ENCODE measurements at places on chromosomes 2 and 18.

DNA sequence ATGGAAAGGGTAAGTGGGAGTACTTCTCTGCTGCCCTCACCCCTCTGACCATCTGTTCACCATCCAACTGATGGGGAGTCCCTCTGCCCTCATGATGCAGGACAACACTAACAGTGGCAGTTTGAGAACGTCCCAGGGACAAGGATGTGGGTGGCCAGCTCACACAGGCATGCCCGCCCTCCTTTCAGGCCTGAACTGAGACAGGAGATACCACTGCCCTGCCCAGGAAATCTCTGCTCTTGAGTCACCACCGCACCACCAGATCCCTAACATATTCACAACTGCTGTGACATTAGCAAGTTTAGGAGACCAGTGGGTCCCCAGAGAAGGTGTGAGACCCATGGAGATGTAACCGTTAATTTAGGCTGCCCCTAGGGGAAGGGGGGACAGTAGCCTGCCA, 66.2 kb downstream of the TRAPPC8 start:
- no peak for DNase-seq

- DNase-seq: no peak
Observed at GRCh38 chr2:133532919-133533318, 35.3 kb downstream of the NCKAP5 start.

GRCh38 chr2:226583715-226584114, 215.9 kb downstream of the IRS1 start:
- peak; percentile 35 for DNase-seq

DNA sequence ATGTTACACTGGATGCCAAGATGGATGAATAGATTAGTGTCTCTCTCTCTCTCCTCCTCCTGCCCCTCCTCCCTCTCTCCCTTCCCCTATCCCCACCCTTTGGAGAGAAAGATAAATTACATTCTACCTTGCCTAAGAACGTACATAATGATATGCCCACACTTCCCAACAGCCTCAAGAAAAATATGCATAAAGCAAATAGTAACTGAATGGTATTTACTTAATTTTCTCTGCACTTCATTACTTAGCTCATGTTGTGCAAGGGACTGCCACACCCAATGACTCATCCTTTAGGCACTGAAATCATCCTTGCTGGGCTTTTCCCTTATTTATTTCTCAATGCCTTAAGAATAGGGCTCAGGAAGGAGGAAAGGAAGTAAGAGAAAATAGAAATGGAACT, 137.3 kb upstream of the PID1 start:
- DNase-seq: peak; percentile 73

DNA sequence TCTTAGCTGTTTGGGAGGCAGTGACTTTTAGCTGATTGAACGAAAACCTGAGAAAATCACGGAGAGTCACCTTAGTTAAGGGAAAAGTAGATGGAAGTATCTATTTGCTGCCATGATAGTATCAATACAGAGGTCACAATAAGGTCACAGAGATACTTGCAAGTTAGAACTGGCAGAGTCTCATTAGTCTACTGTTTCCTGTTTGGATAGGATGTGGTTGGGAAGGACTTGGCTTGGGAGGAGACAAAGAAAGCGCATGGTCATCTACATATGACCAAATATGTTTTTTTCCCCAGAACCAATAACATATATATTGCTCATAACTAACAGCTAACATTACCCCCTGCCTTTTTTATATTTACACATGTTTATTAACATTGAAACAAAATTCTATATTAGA, 78.4 kb upstream of the AQP4 start:
- no peak for DNase-seq

DNA sequence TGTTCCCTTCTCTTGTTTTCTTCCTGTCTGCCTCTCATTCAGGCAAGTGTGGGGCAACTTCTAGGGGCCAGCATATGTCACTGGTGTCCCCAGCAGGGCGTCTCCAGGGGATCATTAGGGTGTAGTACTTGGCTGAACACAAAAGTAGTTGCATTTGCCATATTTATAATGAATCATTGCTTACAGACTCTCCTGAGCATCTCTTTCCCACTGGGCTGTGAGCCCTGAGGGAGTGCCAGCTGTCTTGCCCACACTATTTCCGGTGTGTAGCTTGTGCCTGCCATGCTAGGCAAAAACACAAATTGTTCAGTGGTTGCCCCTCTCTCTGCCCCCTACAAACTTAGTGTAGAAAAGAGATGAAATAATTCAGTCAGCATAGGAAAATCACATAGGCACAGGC, 40.8 kb upstream of the SCLY start:
- DNase-seq: no peak
